ENCODE measurements at places on chromosomes 12 and 14.

DNA sequence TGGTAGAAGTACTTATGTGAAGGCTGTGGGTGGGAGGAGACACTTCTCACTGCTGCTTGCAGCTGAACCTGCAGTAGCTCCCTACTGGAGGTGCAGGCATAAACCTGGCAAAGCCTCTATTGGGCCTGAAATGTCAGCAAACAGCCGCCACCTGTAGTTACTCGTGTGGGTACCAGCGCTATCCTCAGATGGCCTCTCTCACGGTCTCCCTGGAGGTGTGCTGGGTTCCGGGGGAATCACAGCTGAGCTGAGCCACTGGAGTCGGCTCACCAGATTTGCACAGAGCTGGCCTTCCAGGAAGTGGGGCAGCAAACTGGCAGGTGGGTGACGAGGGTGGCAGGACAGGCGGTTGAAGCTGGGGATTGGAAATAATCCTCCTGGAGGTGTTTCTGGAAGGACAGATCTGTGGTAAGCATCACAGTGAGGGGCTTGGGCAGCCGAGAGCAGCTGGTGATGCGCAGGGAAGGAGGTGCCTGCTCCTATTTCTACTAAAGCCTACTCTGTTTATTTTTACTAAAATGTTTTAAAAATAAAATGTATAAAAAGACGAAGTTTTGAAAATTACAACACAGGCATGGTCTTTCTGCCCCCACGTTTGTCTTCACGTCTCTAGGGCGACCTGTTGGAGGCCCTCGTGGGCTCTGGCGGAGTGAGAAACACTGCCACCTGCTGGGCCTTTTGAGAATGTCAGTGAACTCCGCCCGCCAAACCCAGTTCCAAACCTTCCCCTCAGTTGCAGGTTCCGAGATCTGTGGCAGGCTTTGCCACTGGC lies 67.8 kb upstream of the PLEKHG3 start:
- DNase-seq, result peak; percentile 50

GRCh38 chr12:50258167-50258551 lies 25.2 kb downstream of the LIMA1 start:
- no peak for DNase-seq

GRCh38 chr14:21194597-21194996 lies 38.7 kb upstream of the OR5AU1 start:
- DNase-seq, result no peak

GRCh38 chr12:106897981-106898901 lies 57.5 kb upstream of the TMEM263 start:
- DNase-seq, result no peak

- DNase-seq, result peak; percentile 85
Measured at GRCh38 chr12:12696562-12697383, 790 bp upstream of the GPR19 start.

GRCh38 chr14:61238611-61239245 lies 42.4 kb downstream of the TMEM30B start:
- DNase-seq, result no peak

GRCh38 chr12:51191516-51192283 lies 18.8 kb upstream of the TFCP2 start:
- DNase-seq, result no peak

DNA sequence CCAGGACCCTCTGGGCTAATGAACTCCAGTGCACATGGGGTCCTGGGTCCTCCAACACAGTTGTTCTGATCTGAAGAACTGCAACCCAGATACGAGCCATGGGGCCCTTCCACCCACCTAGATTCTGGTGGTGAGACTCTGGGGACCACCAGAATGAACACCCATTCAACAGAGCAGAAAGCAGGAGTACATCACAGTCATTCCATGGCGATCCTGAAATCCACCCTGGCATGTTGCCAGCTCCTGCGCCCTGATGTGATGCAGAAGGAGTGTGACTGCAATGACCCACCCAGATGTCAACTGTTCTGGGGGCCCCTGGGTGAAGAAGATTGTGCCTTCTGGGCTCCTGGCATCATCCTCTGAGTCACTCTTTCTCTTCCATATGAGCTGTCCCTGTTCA lies 211.6 kb downstream of the KIF26A start:
- no peak for DNase-seq

GRCh38 chr12:54266852-54267251 lies 13.1 kb downstream of the CBX5 start:
- no peak for DNase-seq

DNA sequence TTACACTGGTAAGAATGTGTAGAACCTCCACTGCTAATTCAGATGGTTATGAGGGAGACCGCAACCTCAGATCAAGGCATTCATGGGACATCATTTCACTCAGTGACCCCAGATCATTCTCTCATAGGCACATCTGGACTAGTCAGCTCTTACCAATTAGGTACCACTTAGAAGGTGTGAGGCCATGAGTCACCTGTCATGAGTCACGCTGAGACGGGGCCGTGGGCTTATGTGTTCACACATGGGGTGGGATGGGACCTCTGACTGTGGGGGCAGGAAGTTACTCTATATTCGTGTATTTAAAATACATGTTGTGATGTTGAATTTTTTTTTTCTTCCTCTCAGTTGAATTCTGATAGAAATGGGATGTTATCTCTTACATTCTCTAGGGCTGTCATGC lies 55.9 kb downstream of the CCDC92 start:
- DNase-seq, result no peak

DNA sequence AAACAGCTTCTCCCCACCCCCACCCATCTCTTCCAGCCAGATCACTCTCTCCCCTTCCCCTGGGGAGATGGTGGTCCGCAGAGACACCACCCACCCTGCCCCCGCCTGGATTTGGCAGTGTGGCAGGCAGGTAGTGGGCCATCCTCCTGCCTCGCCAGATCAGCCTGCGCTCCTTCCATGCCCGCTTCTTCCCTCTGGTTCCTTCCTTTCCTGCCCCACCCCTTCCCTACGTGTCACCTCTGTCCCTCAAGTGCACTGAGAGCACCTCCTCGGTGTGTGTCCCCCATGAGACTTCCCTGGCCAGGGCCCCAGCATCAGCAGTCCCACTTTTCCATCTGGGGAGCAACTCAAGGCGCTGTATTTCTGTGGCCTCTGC lies 632 bp downstream of the NYNRIN start:
- DNase-seq, result no peak

DNA sequence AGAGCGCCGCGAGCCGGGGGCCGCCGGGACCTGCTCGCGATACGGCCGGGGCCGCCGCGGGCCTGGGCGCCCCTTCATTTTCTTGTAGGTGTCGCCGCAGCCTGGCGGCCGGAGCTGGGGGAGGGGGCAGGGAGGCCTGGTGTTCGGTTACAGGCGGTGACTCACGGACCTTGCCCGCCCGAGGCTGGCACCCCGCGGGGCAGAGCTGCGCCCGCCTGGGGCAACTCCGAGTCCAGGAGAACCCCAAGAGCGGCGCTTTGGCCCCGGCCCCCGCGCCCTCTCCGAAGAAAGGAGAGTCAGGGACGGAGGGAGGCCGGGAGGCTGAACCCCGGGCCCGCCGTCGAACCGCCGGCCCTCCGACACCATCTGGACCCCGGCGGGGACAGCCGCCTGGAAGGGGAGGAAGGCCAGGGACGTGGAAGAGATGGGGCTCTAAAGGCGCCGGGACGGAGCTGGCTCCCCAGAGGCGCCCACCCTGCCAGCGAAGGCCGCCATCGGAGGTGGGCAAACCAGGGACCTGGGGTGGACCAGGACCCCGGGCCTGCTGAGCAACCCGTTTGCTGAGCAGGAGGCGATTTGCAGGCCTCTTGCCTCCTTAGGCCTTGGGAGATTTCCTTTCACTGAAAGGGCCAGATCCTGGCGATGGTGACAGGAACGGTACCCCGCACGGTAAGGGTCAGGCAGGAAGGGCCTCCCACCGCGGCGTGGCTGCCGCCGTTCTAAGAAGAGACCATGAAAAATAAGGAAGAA lies 843 bp upstream of the NUAK1 start:
- DNase-seq, result no peak

DNA sequence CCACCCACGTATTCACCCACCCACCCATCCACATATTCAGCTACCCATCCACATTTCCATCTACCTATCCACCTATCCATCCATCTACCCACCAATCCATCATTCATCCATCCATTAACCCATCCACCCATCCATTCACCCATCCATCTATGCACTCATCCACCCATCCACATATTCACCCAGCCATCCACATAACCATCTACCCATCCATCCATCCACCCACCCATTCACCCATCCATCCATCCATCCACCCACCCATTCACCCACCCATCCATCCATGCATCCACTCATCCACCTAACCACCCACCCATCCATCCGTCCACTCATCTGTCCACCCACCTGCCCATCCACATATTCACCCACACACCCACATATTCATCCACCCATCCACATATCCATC lies 70.5 kb downstream of the LGMN start:
- DNase-seq, result no peak
